ENCODE measurements at places on chromosomes 6 and 20. TPM values are rescaled to one million over a fixed set of nuclear protein-coding genes. Genes with fewer than 3 reads are reported as not detected.

APOBEC2 gene
- polyA plus RNA-seq = 0.37 TPM

DEF6 gene
- polyA plus RNA-seq = 3.4 TPM

CD83 gene
- polyA plus RNA-seq = 12.6 TPM

SNX21 gene
- 11.9 TPM for polyA plus RNA-seq

TTLL9 gene
- 5.5 TPM for polyA plus RNA-seq

GRCh38 chr20:3224681-3225421 is 14.1 kb downstream of the SLC4A11 start:
- DNase-seq = no peak

DNA sequence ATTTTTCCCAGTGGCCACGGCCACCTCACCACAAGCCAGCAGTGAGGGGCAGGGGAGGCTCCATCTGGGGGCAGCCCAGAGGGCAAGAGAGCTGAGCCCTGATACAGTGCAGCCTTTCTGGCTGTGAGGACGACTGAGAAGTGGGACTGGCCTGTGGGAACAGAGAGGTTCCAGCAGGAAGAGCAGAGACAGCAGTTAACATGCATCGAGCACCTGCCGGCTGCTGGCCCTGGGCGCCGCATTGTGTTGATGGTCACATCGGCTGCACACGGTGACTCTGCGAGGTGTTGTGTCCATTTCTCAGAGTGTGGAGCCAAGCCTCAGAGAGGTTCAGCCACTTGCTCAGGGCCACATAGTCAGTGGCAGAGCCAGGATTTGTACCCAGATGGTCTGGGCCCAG is 9.8 kb downstream of the FOXS1 start:
- no peak for DNase-seq

- no peak for DNase-seq
These were observed 12.1 kb downstream of the TRAPPC3L start for GRCh38 chr6:116533233-116533957.

- DNase-seq = no peak
These were observed 656.3 kb upstream of the NOX3 start for GRCh38 chr6:156111913-156112312.

DNA sequence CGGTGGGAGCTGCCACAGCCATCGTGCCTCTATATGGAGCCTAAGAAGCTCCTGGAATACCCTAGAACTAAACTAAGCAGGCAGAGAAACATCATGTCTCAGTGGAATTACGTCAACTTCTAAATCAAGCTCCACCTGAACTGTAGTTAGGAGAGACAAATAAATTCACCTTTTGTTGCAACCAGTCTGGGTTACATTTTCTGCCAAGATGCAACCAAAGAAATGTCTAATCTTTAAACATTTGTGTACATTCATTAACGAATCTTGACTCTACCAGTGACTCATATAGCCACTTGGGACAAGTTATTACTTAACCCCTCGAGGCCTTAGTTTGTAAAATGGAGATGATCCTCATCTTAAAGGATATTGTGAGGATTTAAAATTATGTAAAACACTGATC is 8.9 kb downstream of the PTPRK start:
- no peak for DNase-seq

GRCh38 chr20:21027569-21027968 is 78.6 kb downstream of the LINC00237 start:
- DNase-seq = no peak

- DNase-seq = no peak
These were observed 44.5 kb upstream of the BMP6 start for GRCh38 chr6:7681449-7681848.

- no peak for DNase-seq
These were observed 28.6 kb downstream of the PSMF1 start for GRCh38 chr20:1146957-1147356.

GRCh38 chr6:51273228-51273961 is 454.7 kb downstream of the TFAP2B start:
- DNase-seq = no peak

- peak; percentile 43 for DNase-seq
These were observed 931 bp downstream of the UFL1 start for GRCh38 chr6:96522465-96523009.
